Activated CD4-positive, alpha-beta T cell treated with anti-CD3 and anti-CD28 coated beads for 36 hours (primary cell): ENCODE measurements at places on chromosomes 1 and 21.

DNA sequence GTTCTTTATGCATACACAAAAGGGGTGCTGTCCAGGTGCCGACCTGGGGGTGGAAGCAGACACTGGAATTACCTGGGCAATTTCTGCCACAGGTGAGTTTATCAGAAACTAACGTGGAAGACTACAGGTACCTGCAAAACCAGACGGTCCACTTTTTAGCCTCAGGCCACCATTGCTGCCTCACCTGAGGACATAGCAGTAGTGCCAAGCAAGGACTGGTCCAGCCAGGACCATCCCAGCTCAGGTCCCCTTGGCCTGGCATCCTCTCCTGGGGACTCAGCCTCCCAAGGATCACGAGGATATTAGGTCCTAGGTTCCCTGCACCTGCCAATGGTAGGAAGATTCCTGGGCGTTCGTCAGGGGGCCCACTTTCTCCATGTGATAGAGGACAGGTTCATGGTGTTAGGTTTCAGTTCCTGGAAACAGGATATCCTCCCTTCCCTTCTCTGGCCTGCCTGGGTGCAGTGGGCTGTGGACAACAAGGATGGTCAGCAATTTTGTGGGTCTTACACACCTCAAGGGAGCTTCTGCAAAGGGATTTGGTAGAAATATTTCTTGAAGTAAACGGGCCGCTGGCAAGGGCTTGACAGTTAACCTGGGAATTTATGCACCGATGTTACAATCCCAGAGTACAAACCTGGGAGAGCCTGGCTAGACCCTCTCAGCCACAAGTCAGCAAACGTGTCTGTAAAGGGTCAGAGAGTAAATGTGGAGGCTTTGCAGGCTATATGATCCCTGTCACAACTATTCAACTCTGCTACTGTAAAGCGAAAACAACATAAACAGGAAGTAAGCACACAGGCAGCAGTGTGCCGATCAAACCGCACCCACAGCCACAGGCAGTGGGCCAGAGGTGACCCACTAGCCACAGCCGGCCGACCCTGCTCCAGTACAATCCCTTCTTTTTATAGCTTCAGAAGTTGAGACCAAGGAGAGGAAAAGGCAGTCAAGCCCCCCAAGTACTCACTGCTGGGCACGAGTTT is 71.4 kb upstream of the RAB4A start:
- H3K36me3 ChIP-seq = no peaks in the 10 kb centered on the region
- no peaks in the 10 kb centered on the region for H3K27me3 ChIP-seq
- H3K4me1 ChIP-seq = peaks cover 20% of the 10 kb centered on the region
- peak overlapping the region; percentile 34 for H3K4me3 ChIP-seq

DNA sequence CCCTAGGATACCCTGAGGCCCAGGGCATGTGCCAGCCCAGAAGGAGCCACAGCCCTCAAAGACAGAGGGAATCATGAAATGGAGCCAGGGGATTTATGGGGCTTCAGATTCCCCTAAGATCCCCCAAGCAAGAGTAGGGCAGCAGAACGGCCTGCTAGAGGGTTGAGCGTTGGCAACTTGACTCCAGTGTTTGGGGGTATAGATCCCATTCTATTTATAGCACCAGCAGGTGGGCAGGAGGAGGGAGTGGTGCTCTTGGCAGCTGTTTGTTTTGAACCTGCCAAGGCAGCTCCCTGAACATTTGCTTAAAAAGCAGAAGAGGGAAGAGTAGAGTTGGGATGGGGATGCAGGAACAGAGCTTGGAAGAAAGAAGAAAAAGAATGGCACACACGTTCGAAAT is 33.7 kb downstream of the GLUL start:
- no peak for DNase-seq
- H3K4me1 ChIP-seq = no peaks in the 10 kb centered on the region
- H3K4me3 ChIP-seq = no peak overlapping the region
- no peak overlapping the region for H3K27ac ChIP-seq
- no peaks in the 10 kb centered on the region for H3K27me3 ChIP-seq
- H3K36me3 ChIP-seq = no peaks in the 10 kb centered on the region

- no peaks in the 10 kb centered on the region for H3K36me3 ChIP-seq
- no peaks in the 10 kb centered on the region for H3K4me1 ChIP-seq
- no peak overlapping the region for H3K4me3 ChIP-seq
- H3K27ac ChIP-seq = no peak overlapping the region
- no peaks in the 10 kb centered on the region for H3K27me3 ChIP-seq
- DNase-seq = no peak
Observed at GRCh38 chr21:16589006-16589898, 859.5 kb downstream of the USP25 start.

- no peak overlapping the region for H3K27ac ChIP-seq
- H3K4me3 ChIP-seq = no peak overlapping the region
- no peaks in the 10 kb centered on the region for H3K36me3 ChIP-seq
- no peaks in the 10 kb centered on the region for H3K27me3 ChIP-seq
- DNase-seq = no peak
Observed at GRCh38 chr21:38878379-38879179, 72.8 kb downstream of the ETS2 start.

DNA sequence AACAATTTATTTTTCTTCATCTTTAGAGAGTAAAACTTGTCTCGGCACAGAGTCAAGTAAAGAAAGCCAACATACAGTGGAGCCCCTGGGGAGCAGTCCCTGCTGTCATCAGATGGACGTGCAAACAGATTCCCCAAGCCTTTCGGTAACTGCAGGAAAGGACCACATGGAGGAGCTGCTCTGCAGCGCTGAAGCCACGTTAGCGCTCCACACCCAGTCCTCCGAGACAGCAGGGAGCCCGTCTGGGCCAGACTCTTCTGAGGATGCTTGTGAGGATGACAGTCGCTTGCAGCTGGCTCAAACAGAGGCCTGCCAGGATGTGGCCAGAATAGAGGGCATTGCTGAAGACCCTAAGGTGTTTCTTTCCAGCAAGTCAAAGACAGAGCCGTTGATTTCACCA is 77.1 kb upstream of the SCCPDH start:
- H3K27ac ChIP-seq = no peak overlapping the region
- H3K36me3 ChIP-seq = peaks cover 33% of the 10 kb centered on the region
- peaks cover 2% of the 10 kb centered on the region for H3K4me1 ChIP-seq
- no peak overlapping the region for H3K4me3 ChIP-seq
- H3K27me3 ChIP-seq = no peaks in the 10 kb centered on the region
- no peak for DNase-seq

- no peak for DNase-seq
- no peak overlapping the region for H3K4me3 ChIP-seq
- no peak overlapping the region for H3K27ac ChIP-seq
- no peaks in the 10 kb centered on the region for H3K36me3 ChIP-seq
- no peaks in the 10 kb centered on the region for H3K27me3 ChIP-seq
Observed at GRCh38 chr1:164261691-164262240, 297.2 kb upstream of the PBX1 start.
